ENCODE measurements at places on chromosomes 6 and 20. TPM values are rescaled to one million over a fixed set of nuclear protein-coding genes. Genes with fewer than 3 reads are reported as not detected.

DNA sequence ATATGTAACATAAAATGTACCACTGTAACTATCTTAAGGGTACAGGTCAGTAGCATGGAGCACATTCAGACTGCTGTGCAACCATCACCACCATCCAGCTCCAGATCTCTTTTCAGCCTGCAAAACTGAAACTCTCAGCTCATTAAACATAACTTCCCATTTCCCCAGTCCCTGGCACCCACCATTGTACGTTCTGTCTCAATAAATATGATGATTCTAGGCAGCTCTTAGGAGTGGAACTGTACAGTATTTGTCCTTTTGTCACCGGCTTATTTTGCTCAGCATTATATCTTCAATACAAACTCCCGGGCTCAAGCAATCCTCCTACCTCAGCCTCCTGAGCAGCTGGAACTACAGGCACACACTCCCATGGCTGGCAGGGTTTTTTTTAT lies 1.5 kb downstream of the ZC3H12D start:
- DNase-seq = no peak

SLC13A3 gene
- 0.26 TPM for total RNA-seq

DNA sequence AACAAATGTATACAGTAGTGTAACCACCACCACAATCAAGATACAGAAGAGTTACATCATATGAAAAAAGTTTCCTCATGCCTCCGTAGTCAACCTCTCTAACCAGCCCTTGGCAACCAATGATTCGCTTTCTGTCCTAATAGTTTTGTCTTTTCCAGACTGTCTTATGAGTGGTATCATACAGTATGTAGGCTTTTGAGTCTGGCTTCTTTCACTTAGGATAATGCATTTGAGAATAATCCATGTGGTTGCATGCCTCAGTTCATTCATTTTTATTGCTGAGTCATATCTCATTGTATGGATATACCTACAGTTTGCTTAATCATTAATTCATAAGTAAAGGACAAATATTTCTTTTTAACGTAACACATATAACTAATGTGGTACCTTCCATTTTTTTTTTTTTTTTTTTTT lies 86.4 kb upstream of the RIPOR2 start:
- no peak for DNase-seq

PXT1 gene
- not detected for total RNA-seq

SLC17A5 gene
- 31.2 TPM for total RNA-seq

CDH22 gene
- total RNA-seq = 0.07 TPM

DNA sequence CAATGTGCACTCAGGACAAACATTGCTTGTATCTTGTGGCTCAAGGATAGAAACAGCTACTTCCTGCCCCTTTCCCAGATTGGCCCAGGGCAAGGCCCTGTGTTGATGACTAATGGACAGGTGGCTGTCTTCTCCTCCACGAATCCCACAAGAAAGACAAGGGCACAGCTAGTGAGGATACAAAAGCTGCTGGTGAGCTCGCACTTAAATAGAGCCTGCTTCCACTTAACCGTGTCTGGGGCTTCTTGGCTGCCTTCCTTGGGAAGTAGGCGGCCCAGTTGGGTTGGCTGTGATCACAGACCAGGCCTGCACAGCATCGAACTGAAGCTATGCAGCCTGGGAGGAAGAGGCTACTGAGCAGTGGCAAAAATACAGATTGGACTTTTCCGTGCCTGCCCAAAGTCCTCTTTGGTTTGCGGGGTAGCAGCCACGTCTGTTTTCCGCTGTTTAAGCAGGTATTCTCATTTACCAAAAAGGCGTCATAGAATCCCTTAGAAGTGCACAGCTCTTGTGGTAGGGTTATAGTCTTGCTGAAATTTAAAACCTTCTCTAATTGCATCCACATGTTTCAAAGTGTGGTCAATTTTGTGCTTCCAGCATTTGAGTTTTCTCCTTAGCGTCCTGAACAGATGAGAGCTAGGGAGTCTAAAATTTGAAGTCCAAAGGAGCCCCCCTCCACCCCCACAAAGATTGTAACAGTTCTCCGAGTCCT lies 23.0 kb upstream of the NAA20 start:
- peak; percentile 57 for DNase-seq

- peak; percentile 13 for DNase-seq
Observed at GRCh38 chr6:163507965-163508364, 93.4 kb downstream of the QKI start.

- no peak for DNase-seq
Observed at GRCh38 chr6:166304106-166304505, 4.1 kb downstream of the PRR18 start.

- no peak for DNase-seq
Observed at GRCh38 chr20:63782051-63782471, 42.5 kb downstream of the SLC2A4RG start.

SLC4A11 gene
- 2.1 TPM for total RNA-seq

HLA-DQA1 gene
- total RNA-seq = not detected

GRCh38 chr6:157853018-157853805 lies 30.2 kb downstream of the SNX9 start:
- no peak for DNase-seq

GRCh38 chr6:168138436-168138835 lies 59.4 kb upstream of the FRMD1 start:
- no peak for DNase-seq

- no peak for DNase-seq
Observed at GRCh38 chr20:31641391-31641790, 3.7 kb downstream of the COX4I2 start.

ZNF311 gene
- total RNA-seq = 5.9 TPM

C6orf141 gene
- not detected for total RNA-seq

Measured in Caki2 (cell line).